ENCODE measurements at places on chromosomes 3 and 15.
A peak's percentile ranks its signal among the peaks of the same experiment; 100 is the strongest.

GRCh38 chr15:85541744-85542143 is 161.3 kb downstream of the AKAP13 start:
- H3K27me3 ChIP-seq: no peaks in the 10 kb centered on the region
- H3K27ac ChIP-seq: no peak overlapping the region
- peaks cover 31% of the 10 kb centered on the region for H3K4me1 ChIP-seq
- H3K36me3 ChIP-seq: peaks cover 60% of the 10 kb centered on the region
- no peak for DNase-seq

DNA sequence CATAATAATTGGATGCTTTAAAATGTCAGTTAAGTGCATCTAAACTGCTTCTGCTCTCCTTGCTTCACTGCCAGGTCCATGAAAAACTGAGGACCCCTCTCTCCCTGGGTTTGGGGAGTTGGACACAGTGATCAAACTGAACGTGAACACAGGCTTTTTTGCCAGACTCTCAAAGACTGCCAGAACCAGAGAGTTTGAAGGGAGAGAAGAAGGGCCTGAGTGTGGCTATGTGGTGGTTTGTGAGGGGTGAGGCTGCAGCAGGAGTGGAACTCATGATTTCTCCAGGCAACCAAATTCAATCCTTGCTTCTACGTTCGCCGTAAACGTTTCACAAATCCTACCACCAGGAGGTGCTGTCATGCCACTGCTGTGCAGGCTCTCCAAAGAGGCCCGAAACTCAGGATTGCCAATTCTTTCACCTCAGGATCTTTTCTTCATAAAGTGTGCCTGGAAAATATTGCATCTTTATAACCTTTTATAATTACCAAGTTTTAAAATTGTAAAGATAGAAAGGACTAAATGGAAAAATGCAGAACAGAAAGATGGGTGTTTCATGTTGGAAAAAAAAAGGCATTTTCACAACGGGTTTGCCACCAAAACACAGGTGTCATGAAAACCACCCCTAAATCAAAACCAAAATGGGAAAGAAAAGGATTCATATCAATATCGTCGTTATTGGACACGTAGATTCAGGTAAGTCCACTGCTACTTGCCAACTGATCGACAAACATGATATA is 19.7 kb downstream of the TM4SF4 start:
- no peaks in the 10 kb centered on the region for H3K36me3 ChIP-seq
- no peak overlapping the region for H3K27ac ChIP-seq
- peak; percentile 73 for DNase-seq
- H3K4me1 ChIP-seq: no peaks in the 10 kb centered on the region
- H3K4me3 ChIP-seq: no peak overlapping the region
- H3K27me3 ChIP-seq: peaks cover 15% of the 10 kb centered on the region

DNA sequence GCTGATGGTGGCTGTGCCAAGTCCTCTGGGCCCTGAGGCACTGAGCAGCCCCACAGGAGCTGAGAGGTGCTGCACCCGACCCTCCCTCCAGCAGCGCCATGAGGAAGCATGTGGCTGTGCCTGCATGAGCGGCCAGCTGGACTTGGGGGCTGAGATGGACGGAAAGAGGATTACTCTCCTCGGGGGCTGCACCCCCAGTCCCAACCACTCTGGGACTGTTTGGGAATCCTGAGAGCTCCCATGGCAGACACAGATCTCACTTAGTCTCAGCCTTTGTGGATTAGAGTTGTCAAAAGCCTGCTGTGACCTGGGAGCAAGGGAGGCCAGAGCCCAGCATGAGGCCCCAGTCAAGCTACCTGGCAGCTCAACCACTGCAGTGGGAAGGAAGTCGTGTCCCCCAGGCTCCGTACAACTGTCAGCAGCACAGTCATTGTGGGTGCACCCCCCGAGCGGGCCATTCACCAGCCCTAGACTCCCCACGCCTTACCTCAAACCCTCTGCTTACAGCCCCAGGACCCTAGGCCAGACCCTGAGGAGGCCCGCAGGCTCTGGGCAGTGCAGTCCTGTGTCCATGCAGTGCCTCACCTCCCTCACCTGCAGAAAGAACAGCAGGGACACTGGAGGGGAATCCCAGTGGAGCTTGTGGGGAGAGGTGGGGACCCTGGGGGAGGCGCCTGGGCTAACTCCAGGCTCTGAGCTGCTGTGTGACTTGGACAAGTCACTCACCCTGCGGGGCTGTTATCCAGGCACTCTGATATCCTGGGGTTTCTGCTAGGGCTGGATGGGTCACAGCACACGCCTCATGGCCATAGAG is 17.1 kb downstream of the PRR23E start:
- no peak overlapping the region for H3K4me3 ChIP-seq
- H3K36me3 ChIP-seq: no peaks in the 10 kb centered on the region
- no peak for DNase-seq
- H3K4me1 ChIP-seq: no peaks in the 10 kb centered on the region
- no peaks in the 10 kb centered on the region for H3K27me3 ChIP-seq

GRCh38 chr15:94206463-94207167 is 24.7 kb upstream of the MCTP2 start:
- H3K36me3 ChIP-seq: no peaks in the 10 kb centered on the region
- H3K4me1 ChIP-seq: no peaks in the 10 kb centered on the region
- peak; percentile 63 for DNase-seq
- H3K27me3 ChIP-seq: no peaks in the 10 kb centered on the region
- H3K27ac ChIP-seq: no peak overlapping the region

DNA sequence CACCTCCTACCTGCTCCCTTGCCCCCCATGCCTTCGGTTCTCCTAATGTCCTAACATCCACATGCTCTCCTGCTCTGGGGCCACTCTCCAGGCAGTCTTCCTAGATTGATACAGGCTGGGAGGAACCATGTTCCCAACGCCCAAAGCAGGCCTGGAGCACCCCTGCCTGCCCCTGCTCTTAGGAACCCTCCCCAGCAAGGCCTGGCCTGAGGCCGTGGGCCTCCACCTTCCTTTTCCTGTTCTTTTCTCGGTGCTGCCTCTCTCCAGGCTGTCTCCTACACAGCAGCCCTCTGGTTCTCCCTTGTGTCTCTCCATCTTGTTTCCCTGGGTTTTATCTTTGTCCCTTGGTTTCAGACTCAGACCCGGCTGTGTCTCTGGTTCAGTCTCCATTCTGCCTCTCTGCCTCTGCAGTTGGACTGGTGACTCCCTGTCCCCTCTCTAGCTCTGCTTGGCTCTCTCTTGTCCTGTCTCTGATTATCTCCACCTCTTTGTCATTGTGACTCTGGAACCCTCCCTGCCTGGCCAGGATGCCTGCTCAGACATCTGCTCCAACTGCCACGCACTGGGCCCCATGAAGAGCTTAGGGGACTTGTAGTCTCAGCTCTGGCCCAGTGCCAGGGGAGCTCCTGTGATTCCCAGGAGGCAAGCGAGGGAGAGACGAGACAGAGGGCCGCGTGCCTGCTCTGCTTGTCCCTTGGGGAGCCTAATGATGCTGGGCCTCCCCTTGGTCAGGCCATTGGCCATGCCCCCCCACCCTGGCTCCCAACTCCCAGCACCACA is 26.0 kb upstream of the RPL29 start:
- H3K4me3 ChIP-seq: no peak overlapping the region
- no peak overlapping the region for H3K27ac ChIP-seq
- H3K27me3 ChIP-seq: no peaks in the 10 kb centered on the region
- peaks cover 6% of the 10 kb centered on the region for H3K4me1 ChIP-seq
- no peak for DNase-seq
- no peaks in the 10 kb centered on the region for H3K36me3 ChIP-seq

- H3K27ac ChIP-seq: no peak overlapping the region
- no peaks in the 10 kb centered on the region for H3K4me1 ChIP-seq
- no peaks in the 10 kb centered on the region for H3K27me3 ChIP-seq
- no peak overlapping the region for H3K4me3 ChIP-seq
- no peak for DNase-seq
Measured at GRCh38 chr3:108342837-108343486, 46.6 kb downstream of the HHLA2 start.

- H3K4me3 ChIP-seq: no peak overlapping the region
- H3K36me3 ChIP-seq: no peaks in the 10 kb centered on the region
- no peaks in the 10 kb centered on the region for H3K4me1 ChIP-seq
- no peaks in the 10 kb centered on the region for H3K27me3 ChIP-seq
Measured at GRCh38 chr3:187783098-187783497, 37.8 kb upstream of the BCL6 start.
